ENCODE measurements at places on chromosomes 16 and 17.
A peak's percentile ranks its signal among the peaks of the same experiment; 100 is the strongest.

DNA sequence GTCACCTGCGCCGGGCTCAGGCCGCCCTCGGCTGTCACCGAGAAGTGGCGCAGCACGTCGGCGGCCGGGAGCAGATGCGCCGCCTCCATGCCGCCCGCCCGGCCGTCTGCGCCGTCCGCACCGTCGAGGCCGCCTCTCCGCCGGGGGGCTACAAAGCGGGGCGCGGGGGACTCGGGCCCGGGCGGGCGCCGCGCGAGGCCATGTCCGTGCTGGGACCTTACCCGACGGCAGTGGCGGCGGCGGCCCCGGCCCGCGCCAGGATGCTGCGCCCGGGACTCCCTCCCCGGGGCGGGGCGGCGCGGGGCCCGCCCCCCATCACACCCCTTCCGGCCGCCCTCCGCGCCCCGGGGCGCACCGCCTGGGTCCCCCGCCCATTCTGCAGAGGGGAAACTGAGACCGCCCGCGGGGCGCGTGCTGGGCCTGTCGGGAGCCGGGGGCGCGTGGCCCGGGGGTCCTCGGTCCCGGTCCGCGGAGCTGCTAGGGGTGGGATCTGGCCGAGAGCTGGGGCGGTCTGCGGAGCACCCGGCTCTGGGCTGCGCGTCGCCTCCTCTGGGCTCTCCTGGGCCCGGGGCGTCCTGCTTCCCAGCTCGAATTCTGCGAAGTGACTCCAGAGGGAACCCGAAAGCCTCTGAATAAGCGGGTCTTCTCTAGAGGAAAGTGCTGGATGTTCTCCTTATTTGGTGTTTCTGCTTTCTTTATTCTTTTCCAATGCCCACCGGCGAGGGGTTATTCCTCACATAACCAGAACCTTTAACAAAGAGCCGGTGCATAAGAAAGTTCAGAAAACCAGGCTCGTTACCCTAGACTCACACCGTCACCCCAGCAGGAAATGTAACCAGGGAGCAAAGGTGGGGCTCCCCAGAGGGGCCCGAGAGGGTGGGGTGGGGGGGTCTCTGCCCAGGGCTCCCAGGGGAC lies at the start of gene ATP2A3:
Gene ATP2A3, minus strand, starts transcription at position 235 of the 915 bp plus-strand sequence. Its CDS starts 146 bp downstream, at position 89.
- no peak for DNase-seq

DNA sequence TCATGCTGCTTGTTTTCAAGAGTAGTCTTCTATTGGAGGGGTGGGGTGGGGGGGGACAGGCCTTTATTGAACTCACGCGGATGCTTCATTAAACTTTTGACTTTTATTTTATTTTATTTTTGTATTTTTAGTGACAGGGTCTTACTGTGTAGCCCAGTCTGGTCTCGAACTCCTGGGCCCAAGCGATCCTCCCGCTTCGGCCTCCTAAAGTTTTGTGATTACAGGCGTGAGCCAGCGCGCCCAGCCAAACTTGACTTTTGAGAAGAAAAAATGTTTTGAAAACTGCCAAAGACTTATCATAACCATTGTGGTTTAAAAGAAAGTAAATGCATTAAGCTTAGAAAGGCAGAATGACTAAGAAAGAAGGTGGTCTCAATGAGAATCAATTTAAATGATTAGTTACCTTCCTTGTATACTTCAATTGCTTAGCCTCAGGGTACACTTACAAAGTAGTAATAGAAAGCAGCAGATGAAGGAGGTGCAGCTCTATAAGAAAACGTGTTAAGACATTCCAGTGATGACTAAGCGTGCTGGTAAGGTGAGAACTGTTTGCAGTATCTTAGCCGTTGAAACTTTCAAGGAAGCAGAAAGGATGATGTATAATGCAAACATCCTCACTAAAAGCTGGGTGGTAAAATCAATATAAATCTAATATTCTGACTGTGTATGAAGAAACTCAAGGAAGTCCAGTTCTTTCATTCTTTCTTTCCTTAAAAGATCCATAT lies 1.2 kb downstream of the AP2B1 start:
- no peak for DNase-seq

GRCh38 chr16:11844499-11844898 lies 6.8 kb downstream of the RSL1D1 start:
- DNase-seq, result no peak

GRCh38 chr16:54136276-54136625 lies 150.3 kb downstream of the IRX3 start:
- no peak for DNase-seq

GRCh38 chr16:87411375-87412271 lies 19.5 kb downstream of the MAP1LC3B start:
- DNase-seq, result no peak

- peak; percentile 89 for DNase-seq
Observed at GRCh38 chr17:64661976-64662773, at the start of gene SMURF2. Gene SMURF2 (minus strand): TSS chr17:64662307. CDS start chr17:64661880, 427 bp downstream.

DNA sequence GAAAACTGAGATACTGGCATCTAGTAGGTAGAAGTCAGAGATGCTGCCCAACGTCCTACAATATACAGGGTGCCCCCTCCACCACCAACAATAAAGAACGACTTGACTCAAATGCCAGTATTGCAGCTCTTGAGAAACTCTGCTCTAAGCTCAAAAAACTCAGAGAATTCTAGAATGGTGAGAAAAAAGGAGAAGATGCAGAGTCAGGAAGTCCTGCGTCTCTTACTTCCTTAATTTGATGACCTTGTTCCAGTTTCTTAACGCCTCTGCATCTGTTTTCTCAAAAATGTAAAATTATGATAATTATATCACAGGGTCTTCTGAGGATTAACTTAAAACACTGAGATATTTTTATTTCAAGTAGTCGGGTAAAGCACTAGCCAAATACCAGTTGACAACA lies 1.7 kb upstream of the HSBP1 start:
- DNase-seq, result no peak

- DNase-seq, result no peak
Observed at GRCh38 chr17:71024172-71024571, 854.8 kb downstream of the KCNJ2 start.

- DNase-seq, result no peak
Observed at GRCh38 chr17:17224137-17224536, 12.8 kb downstream of the FLCN start.

GRCh38 chr16:28166394-28167208 lies 45.2 kb downstream of the XPO6 start:
- DNase-seq, result no peak

DNA sequence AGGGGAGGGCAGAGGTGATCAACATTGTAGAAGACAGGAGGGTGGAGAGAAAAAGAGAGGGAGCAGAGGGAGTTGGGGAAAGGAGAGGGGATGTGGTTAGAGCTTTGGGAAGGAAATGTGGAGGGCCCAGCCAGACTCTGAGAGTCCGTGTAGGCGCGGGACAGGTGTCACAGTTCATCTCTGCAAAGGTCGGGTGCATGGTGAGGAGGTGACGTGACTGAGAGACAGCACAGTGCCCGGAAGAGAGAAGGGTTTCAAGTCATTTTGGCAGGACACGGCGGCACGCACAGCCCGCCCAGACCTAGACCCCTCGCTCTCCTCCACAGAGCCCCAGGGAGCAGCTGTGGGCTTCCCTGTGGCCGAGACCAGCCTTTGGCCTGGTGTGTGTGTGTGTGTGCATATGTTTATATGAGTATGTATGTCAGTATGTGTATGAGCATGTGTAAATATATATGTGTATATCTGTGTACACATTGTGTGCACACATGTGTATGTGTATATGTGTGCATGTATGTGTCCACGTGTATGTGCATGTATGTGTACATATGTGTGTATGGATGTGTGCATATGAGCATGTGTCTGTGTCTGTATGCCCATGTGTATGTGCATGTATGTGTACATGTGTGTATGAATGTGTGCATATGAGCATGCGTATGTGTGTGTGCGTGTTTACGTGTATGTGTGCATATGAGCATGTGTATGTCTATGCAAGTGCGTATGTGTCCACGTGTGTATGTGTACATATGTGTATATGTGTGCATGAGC lies 104.6 kb downstream of the SEC14L1 start:
- no peak for DNase-seq

DNA sequence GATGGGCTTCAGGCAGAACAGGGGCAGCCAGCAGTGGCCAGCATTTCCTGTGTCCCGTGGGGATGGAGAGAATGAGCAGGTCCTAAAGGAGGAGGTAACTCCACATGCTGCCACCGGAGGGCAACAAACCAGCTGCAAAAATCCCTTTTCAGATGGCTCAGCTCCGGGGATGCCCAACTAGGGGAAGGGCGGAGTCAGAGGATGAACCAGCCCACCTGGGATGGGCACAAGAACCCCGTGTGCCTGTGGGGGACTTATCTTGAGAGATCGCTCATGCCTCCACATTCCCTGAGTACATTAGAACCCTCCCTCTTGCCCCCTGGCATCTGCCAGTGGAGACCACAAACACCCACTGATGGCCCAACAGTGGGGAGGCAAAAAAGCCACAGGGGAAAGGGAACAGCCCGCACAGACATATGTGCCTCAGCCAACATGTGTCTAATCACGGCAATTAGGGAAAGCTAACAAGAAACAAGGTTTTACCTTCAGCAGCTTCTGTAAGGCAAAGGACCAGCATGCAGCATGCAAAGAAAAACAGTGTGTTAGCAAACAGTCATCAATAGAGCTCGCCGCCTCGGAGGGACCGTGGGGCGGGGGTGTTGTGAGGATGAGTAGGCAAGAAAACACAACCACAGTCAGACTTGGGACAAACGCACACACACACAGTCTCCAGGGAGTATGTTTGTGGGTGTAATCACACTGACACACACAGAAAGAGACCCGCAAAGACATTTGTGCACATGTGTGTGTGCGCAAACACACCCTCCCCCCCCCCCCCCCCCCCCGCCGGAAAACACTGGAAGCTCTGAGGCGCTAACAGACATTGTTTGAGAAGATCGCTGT lies 64.0 kb downstream of the MYO18A start:
- DNase-seq, result no peak
